ENCODE measurements at places on chromosomes 5 and 9. TPM values are rescaled to one million over a fixed set of nuclear protein-coding genes. Genes with fewer than 3 reads are reported as not detected.

Gene UBAP1
- 49.6 TPM for total RNA-seq

Gene NUTM2F
- 0.87 TPM for total RNA-seq

Gene RALGDS
- total RNA-seq, result 26.9 TPM

DNA sequence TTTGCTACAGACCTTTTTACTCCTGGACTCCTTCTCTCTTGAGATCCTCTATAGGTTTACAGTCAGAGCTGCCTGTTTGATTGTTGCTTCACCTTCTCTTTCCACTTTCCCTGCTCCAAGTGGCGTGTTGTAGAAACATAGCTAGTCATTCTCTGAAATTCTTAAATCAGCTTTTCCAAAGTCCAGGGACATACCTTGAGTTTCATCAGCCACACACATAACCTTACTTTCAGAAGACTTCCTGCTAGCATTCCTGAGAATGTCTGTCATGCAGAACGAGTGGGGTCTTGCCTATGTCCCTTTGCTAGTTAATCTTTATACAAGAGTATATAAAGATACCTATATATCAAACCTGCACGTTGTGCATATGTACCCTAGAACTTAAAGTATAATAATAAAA is 230.3 kb upstream of the ZNF462 start:
- no peak overlapping the region for H3K27ac ChIP-seq
- H3K27me3 ChIP-seq, result no peaks in the 10 kb centered on the region
- H3K36me3 ChIP-seq, result no peaks in the 10 kb centered on the region
- no peaks in the 10 kb centered on the region for H3K4me1 ChIP-seq

- no peaks in the 10 kb centered on the region for H3K36me3 ChIP-seq
- no peak for DNase-seq
- no peaks in the 10 kb centered on the region for H3K27me3 ChIP-seq
- no peaks in the 10 kb centered on the region for H3K4me1 ChIP-seq
- no peak overlapping the region for H3K4me3 ChIP-seq
Measured at GRCh38 chr5:162939991-162940390, 497.4 kb upstream of the CCNG1 start.

DNA sequence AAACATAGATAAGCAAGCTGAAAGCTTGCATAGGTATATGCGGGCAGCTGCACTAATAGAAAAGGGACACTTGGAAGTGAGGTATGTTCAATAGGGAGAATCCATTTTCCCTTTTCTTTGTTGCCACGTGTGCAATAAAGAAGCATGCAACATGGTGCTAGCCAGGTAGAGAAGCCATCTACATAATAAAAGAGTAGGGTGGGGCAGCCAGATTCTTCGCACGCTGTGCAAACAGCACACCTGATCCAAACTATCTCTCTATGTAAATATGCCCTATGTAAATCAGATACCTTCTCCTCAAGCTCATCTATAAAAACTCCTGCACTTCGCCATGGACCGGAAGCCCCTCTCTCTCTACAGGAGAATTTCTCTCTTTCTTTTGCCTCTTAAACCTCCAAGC is 91.9 kb upstream of the C9orf72 start:
- peak; percentile 63 for DNase-seq
- H3K27ac ChIP-seq, result peak overlapping the region; percentile 84
- H3K27me3 ChIP-seq, result no peaks in the 10 kb centered on the region
- no peak overlapping the region for H3K4me3 ChIP-seq

GRCh38 chr9:125687163-125687863 is 19.7 kb downstream of the MAPKAP1 start:
- no peak for DNase-seq
- no peaks in the 10 kb centered on the region for H3K27me3 ChIP-seq
- H3K4me3 ChIP-seq, result no peak overlapping the region
- no peaks in the 10 kb centered on the region for H3K36me3 ChIP-seq
- H3K27ac ChIP-seq, result no peak overlapping the region

DNA sequence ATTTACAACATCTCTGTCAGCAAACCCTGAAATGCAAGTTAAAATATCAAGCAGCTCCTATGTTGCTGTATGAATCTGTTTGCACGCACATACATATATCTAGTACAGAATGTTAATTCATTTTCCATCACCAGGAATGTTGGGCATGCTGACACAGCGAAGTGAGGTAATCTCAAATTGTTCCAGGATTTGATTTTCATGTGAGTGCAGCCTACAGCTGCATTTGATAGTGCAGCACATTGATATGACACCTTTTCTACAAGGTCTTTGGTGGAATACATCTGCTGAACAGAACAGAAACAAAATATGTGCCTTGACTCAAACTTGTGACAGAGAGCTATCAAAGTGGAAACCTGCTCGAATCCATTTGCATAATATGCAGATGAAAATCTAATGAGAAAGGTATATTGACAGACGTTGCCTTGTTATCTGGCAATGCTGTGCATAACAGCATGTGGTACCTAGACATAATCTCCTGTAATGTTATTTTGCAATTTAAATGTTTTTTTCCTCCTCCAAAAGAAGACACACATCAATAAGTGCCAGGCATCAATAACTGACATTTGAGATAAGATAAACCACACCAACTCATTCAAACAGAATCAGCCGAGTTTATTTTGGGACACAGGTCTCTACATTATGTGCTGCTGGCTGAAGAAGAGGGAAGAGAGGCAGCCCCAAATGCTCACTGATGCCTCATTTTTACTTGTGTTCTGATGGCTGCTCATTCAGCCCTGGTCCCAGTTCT is 512.2 kb downstream of the ZNF608 start:
- peaks cover 5% of the 10 kb centered on the region for H3K4me1 ChIP-seq
- no peaks in the 10 kb centered on the region for H3K27me3 ChIP-seq
- H3K4me3 ChIP-seq, result no peak overlapping the region

GRCh38 chr5:117131876-117132275 is 557.3 kb upstream of the SEMA6A start:
- H3K4me1 ChIP-seq, result no peaks in the 10 kb centered on the region
- no peaks in the 10 kb centered on the region for H3K27me3 ChIP-seq
- no peaks in the 10 kb centered on the region for H3K36me3 ChIP-seq
- no peak for DNase-seq

DNA sequence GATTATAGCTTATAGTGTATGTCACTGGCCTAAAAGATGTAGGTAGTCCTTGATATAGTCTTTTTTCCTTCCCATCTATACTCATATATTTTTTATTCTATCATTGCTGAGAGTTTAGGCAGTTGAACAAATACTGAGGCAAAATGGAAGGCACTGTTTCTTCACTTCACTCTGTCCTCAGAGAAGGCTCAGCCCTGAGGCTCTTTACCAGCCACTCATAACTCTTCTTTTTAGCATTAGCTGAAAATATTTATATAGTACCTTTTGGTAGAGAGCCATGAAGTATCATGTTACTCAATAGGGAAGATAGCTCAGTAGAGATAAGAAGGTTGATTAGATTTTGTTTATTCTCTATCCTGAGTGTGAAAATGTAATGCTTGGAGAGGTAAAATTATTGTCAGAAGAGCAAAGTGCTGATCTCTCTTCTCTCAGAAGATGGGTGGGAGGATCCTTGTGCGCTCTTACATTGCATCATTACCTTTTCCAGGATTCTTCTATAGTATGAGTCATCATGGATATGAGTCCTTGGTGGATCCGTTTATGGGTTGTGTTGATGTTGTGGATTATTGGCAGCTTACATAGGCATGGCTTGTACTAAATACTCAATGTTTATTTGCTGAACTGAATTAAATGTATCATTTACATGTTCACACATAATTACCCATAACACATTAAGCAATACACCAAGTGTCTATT is 88.1 kb downstream of the ANXA1 start:
- no peaks in the 10 kb centered on the region for H3K4me1 ChIP-seq
- H3K4me3 ChIP-seq, result no peak overlapping the region
- H3K36me3 ChIP-seq, result no peaks in the 10 kb centered on the region

DNA sequence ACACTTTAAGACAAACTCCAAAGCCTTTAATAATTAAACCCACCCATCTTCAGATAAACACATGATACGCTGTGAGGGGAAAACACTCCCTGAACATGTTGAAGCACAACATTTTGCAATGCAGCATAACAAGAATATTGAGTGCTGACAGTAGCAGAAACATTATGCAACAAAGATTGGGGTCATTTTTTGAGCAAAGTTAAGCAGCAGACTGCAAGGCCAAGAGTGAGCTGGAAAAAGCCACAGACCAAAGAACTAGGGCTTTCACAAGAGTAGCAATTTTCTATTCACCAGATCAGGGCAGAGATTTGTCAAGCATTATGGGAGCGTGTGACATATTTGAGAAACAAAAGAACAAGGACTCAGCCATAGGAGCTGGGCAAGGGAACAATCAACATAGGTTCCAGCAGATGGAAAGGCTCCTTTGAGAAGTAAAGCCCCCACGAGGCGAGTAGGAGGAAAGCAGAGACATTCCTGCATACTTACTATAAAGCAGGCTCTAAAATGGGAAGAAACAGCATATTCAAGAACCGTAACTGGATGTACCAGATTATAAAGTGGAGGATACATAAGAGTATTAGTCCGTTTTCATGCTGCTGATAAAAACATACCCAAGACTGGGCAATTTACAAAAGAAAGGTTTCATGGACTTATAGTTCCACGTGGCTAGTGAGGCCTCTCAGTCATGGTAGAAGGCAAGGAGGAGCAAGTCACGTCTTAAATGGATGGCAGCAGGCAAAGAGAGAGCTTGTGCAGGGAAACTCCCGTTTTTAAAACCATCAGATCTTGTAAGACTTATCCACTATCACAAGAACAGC is 4.8 kb upstream of the TTC23L start:
- peak overlapping the region; percentile 47 for H3K27ac ChIP-seq
- no peak for DNase-seq
- no peaks in the 10 kb centered on the region for H3K4me1 ChIP-seq
- no peak overlapping the region for H3K4me3 ChIP-seq
- H3K27me3 ChIP-seq, result no peaks in the 10 kb centered on the region

DNA sequence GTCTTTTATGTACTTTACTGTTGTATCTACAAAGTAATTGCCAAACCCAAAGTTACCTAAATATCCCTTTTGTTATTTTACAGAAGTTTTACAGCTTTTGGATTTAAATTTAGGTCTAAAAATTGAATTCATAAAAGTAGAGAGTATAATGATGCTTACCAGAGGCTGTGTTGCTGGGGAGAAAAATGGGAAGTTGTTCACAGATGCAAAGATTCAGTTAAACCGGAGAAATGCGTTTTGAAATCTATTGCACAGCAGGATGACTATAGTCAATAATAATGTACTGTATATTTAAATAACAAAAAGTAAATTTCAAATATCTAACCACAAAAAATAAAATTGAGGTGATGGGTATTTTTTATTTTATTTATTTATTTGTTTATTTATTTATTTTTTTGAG is 2.6 kb upstream of the ANKRD18A start:
- H3K27ac ChIP-seq, result no peak overlapping the region
- H3K27me3 ChIP-seq, result peaks cover 53% of the 10 kb centered on the region
- no peaks in the 10 kb centered on the region for H3K36me3 ChIP-seq
- no peak for DNase-seq
- H3K4me3 ChIP-seq, result no peak overlapping the region
- peaks cover 25% of the 10 kb centered on the region for H3K4me1 ChIP-seq

DNA sequence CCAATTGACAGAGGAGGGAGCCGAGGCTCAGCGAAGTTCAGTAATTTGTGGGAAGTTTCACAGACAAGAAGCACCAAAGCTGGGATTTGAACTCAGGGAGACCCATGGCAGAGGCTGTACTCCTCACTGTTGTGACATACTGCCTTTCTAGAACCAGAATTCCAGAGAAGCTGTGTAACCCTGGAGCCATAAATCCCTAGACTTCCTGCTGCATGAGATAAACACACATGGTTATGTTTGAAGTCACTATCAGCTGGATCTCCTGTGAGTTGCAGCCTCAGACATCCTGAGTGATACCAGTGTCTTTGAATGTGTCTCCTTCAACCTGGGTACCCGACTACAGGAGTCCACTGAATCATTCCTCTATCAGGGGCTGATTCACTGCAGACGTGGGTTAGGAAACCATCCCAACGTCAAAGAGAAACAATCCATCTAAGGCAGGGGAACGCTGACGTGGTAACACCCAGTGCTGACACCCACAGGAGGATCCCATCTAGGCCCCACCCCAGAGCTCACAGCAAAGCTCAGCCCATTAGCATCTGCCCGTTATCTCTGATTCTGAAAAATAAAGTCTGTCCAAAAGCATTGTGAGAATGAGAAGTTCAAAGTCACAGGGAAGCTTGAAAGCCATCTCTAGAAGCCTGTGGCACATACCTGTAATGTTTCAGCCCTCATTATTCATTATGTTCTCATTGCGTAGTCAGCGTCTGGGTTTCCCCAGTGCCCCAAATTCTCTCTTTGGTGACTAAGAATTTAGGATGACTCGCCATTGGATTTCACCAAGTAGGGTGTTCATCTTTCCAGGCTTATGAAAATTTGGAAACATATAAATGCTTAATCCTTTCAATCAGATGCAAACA is 36.3 kb upstream of the BASP1 start:
- DNase-seq, result peak; percentile 81
- no peaks in the 10 kb centered on the region for H3K4me1 ChIP-seq
- no peak overlapping the region for H3K4me3 ChIP-seq
- H3K36me3 ChIP-seq, result no peaks in the 10 kb centered on the region
- H3K27ac ChIP-seq, result peak overlapping the region; percentile 86

DNA sequence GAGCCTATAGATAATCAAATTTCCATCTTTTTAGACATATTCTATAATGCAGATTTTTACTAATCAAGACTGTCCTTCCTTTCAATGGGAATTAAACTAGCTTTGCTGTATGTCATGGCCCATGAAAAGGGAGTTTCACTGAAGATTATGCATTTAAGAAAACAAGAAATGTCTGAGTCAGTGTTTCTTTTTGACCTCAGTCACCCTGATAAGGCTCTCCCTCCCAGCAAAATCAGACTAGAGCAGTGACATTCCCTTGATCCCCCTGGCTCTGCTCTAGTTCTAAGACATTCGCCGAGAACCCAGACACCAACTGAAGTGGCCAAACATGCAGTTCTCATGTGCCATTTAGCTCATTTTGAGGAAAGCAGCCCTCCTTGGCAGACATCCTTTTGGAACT is 442.0 kb downstream of the ACTL7B start:
- no peak overlapping the region for H3K27ac ChIP-seq
- H3K4me1 ChIP-seq, result no peaks in the 10 kb centered on the region
- H3K36me3 ChIP-seq, result no peaks in the 10 kb centered on the region
- H3K4me3 ChIP-seq, result no peak overlapping the region
- no peak for DNase-seq

- H3K27me3 ChIP-seq, result no peaks in the 10 kb centered on the region
- no peaks in the 10 kb centered on the region for H3K36me3 ChIP-seq
- peak overlapping the region; percentile 79 for H3K27ac ChIP-seq
- no peak overlapping the region for H3K4me3 ChIP-seq
- DNase-seq, result peak; percentile 63
Measured at GRCh38 chr5:154276973-154277331, 86.4 kb downstream of the GALNT10 start.

- H3K27ac ChIP-seq, result no peak overlapping the region
- no peaks in the 10 kb centered on the region for H3K27me3 ChIP-seq
- DNase-seq, result no peak
- H3K4me1 ChIP-seq, result peaks cover 59% of the 10 kb centered on the region
- H3K36me3 ChIP-seq, result no peaks in the 10 kb centered on the region
Measured at GRCh38 chr5:68230285-68230684, 14.7 kb downstream of the PIK3R1 start.

DNA sequence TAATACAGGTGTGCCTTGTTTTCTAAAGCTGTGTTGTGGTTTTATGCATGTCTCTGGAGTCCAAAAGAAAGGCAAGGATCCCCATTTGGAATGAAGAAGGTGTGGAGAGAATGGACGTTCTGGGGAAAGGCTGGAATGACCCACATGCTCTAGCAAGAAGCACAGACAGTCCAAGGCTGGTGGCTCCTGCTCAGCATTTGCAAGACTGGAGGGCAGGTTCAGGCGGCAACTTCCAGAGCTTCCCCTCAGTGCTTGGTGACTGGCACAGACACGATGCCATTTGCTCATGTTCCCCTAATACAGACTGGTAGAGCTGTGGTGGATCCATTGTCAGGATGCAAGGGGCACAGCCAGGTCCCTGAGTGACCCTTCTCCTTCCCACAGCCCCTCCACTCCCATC is 8.2 kb downstream of the SLC22A4 start:
- no peaks in the 10 kb centered on the region for H3K27me3 ChIP-seq
- no peaks in the 10 kb centered on the region for H3K36me3 ChIP-seq
- H3K27ac ChIP-seq, result no peak overlapping the region
- no peaks in the 10 kb centered on the region for H3K4me1 ChIP-seq
